PC-3 (cell line): ENCODE measurements at places on chromosomes 1 and 21. TPM values are rescaled to one million over a fixed set of nuclear protein-coding genes. Genes with fewer than 3 reads are reported as not detected.

- DNase-seq: peak; percentile 19
These were observed 5.0 kb upstream of the SH3BGRL3 start for GRCh38 chr1:26274801-26275425.

GRCh38 chr1:235088430-235088829 lies 40.2 kb downstream of the TOMM20 start:
- no peak for DNase-seq

GRCh38 chr1:202834771-202835547 lies 24.2 kb downstream of the PCAT6 start:
- peak; percentile 35 for DNase-seq

DNA sequence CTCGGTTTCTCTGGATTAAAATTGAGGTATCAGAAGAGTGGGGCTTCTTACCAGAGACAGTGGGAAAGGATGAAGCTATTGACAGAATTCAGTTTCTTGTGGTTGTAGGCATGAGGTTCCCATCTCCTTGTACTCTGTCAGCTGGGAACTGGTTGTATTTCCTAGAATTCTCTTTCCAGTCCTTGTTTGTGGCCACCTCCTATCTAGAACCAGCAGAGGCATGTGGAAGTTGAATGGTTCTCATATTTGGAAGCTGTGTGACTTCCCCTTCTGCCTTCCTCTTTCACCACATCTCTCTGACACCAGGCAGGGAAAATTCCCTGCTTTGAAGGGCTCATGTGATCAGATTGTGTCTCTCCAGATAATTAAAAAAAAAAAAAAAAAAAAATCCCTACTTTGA lies 457.7 kb upstream of the ADAMTS5 start:
- no peak for DNase-seq

DNA sequence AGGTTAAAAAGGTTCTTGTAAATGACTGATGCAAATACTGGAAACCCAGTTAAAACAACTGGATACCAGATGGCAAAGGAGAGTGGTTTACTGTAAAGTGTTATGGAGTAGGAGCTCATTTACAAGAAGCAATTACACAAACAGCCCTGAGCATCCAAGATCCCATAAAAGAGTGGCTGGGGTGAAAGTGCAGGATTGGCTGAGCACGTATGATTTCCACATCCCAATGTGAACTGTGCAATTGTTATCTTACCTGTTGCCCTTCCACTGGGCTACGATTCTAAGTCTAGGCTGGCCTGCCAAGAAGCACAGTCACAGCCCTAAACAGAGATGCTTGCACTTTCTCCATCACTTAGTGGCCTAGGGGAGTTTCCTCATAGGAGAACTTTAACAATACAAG lies 277.6 kb upstream of the RUNX1 start:
- DNase-seq: no peak

DNA sequence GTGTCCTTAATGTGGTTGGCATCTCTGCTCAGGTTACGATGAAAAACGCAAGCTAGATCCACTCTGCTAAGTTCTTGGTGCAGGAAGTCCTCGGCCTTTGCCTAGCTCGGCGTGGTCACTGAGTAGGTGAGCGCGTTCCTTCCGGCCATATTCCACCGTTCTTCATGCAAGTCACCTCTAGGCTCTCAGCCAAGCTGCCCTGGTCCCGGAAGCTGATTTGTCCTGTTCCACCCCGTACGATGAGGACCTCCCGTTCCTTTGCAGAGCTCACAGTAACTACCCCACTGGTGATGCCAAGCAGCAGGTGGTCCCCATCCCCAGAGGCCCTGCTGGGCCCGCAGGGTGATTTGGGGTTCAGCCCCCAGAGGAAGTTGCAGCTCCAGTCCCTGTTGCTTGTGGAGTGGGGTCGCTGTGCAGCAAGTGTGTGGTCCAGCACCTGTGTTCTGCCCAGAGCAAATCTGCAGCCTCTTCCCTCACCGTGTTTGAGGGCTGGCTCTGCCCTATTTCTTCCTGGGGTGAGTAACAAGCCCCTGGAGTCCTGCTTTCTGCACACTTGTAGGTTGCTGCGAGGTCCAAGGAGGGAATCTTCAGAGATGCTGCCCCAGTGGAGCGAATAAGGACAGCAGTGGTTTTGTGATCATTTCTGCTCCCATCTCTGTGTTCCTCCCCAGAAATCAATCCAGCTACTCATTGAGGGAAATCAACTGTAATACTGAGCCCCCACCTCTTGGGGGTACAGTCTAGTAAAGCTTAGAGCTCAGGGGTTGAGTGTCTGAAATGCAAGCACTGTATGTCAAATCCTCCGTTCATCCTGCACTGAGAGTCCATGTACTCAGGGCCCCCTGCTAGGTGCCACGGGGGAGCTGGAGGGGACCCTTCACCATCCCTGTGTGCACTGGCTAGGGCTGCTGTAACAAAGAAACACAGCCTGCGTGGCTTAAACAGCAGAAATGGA lies 2.3 kb downstream of the UMODL1 start:
- peak; percentile 18 for DNase-seq

DNA sequence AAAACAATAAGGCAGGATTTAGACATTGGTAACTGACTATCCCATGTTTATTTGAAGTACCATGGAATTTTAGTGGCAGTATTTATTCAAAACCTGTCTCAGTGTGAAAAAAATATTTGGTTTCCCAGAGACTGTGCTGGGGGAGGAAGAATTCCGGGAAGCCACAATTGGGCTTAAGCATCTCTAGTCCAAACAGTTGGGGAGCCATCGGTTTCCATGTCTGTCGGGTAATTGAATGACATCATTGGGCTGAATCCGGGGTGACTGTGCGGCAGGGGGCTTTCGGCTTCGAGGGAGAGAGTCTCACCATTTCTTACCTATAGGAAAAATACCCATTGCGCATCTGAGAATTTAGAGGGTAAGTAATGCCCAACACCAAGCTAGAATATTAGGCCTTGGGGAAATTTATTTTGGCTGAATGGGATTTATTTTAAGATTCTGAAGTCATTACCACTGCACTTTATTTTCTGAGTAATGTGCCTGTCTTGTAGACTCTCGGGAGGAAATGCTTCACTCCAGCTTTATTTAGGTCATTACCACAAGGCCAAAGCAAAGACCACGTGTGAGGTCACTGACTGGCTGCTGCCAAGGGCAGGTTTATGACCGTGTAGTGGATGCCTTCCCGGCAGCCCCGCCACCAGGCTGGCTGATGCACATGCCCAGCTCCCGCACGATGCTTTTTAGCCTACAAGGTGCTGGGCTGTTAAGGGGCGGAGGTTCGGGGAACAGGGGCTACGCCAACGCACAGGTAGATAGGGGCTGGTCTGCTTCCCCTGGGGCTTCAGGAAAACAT lies 23.1 kb upstream of the UMODL1 start:
- DNase-seq: peak; percentile 58

- no peak for DNase-seq
These were observed 2.4 kb downstream of the NTRK1 start for GRCh38 chr1:156862997-156863599.

GRCh38 chr1:233668146-233668724 lies 54.3 kb downstream of the KCNK1 start:
- DNase-seq: peak; percentile 35

- peak; percentile 28 for DNase-seq
These were observed 58.6 kb downstream of the XCL1 start for GRCh38 chr1:168634951-168635532.

DNA sequence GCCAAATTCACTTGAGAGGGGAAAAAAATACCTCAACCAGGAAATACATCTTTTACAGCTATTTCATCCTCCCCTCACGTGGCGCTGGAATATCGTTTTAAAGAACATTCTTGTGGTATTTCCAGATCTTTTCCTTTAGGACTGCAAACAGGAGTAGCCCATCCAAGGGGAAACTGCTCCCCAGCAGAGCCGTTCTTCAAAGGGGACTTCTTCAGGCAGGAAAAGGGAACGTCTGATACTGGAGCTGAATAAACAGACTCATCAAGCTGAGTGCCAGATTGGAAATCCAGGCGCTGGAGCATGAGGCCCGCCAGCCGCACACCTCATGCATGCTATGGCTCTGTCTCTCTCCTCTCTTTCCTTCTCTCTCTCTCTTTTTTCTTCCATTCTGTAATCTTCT lies 34.0 kb upstream of the PROX1 start:
- DNase-seq: no peak

DNA sequence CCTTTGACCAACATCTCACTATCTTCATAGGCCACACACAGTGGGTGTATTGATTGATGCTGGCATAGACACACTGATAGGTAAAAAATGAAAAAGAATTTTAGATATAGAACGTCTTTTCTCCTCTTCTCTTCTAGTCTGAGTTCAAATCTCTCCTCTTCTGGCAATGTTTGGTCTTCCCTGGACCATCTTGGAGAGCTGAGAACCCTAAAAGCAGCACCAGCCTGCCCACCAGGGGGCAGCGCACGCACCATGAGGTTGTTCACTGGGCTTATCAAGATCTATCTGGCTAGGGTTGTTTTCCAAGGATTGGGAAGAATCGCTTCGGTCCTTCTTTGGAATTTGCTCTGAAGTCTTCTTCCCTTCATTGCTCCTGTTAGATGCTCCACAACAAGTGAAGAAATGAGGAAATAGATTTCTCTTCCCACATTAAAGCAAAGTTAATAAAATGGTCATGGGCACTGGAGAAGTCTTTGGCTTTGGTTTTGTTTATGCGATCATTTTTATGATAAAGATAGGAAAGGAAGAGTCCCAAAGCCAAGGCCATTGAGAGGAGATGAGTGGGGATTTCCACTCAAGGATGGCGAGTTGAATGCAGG lies 104.0 kb upstream of the OLIG2 start:
- DNase-seq: peak; percentile 41

GRCh38 chr1:118021668-118022067 lies 92.1 kb downstream of the WDR3 start:
- peak; percentile 12 for DNase-seq

- DNase-seq: no peak
These were observed 3.7 kb upstream of the KLHDC9 start for GRCh38 chr1:161094481-161094880.

DNA sequence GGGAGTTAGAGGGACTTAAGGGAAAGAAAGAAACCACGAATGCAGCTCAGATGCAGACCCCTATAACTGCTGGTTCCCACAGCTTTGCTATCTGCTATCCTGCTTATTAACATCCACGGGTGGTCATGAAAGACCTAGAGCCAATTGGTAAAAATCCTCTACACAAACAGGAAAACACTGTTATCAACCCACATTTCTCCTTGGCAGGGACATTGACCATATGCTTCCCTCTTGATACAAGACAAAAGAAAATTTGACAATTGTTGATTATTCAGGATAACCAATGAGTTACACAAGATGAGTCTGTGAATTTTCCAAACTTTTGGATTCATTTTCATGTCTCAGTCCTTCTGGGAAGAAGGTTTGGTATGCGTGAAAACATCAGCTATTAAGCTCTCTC lies 90.4 kb downstream of the TIAM1 start:
- DNase-seq: no peak

DNA sequence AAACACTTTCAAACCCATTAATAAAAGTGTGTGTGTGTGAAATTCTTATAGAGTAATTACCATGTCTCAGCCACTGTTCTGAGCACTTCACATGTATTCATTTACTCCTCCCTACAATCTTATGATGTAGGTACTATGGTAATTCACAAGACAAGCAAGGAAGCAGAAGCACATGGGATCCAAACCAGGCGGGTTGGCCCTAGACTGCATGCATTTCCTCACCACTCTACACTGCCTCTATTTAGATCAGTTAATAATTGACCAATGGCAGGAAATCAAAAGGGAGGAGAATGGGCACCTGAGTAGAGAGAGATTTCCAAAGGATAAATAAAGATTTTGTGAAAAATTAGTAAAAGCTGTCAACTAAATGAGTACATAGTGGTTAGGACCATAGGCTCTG lies 15.7 kb downstream of the MAP3K21 start:
- no peak for DNase-seq

DNA sequence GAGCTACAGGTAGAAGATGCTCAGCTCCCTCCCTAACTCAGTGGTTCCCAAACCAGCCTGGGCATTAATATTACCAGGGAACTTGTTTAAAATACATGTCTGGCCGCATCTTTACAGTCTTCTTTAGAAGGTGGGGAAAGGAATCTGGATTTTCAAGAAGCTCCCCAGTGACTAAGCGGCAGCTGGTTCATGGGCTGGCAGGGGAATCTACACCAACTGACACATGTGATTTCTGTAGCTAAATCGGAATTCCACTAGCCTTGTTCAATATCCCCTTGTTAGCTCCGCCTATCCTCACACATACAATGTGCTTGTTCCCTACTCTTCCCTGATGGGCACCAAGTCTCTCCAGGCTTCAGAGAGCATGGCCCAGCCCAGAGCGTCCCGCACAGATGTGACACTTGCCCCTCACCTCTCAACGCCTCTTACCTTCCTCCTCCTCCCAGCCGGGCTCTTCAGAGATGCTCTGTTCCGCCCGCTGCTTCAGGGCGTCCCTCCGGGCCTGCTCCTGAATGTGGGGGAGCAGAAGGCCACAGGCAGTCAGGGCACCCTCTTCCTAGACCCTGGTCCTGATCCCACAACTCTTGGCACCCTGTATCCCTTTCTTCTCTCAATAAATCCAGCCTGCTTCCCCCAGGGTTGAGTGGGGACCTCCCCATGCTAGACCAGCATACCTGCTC lies 15.3 kb downstream of the TSSK3 start:
- no peak for DNase-seq

DNA sequence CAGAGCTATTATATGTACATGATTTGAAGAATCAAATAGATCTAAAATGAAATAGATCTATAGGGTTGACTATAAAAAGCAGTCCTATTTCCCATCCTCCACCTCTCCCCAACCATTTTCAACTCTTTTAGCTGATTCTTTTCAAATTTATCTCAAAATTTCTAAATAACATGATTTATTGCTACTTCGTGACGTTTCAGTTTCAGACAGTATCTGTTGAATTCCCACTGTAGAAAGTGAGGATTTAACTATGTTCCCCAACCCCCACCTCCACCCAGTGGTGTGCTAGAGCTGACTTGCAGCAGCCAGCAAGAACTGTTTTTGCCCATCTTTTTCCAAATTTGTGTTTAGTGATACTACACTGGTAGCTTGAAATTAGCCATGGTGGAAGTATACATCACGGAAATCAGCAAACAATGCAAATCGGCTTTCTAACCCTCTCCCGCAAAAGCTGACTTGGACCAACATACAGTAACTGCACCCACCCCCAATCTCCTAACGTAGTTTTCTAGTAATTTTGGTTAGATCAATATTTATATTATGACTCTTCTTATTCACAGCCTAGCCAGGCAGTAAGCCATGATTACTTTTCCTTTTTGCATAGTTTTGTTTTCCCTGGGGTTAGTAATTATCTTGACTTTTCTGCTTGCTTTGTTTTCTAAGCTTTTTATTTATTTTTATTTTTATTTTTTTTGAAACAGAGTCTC lies 10.9 kb downstream of the SEMA4A start:
- DNase-seq: peak; percentile 44

ELAPOR1 gene
- total RNA-seq: 0.35 and 0.80 TPM in 2 replicates

NCAM2 gene
- 0.12 and 2.4 TPM in 2 replicates for total RNA-seq

PAX7 gene
- not detected in 2 replicates for total RNA-seq

DMRTA2 gene
- not detected in 2 replicates for total RNA-seq

RAB3GAP2 gene
- total RNA-seq: 16.7 and 19.9 TPM in 2 replicates

CD101 gene
- 0.17 and 0.36 TPM in 2 replicates for total RNA-seq

PLA2G2D gene
- not detected in 2 replicates for total RNA-seq

SHC1 gene
- 106 and 107 TPM in 2 replicates for total RNA-seq

NEXN gene
- 3.1 and 3.5 TPM in 2 replicates for total RNA-seq
